ENCODE measurements at places on chromosomes 5 and 9.
A peak's percentile ranks its signal among the peaks of the same experiment; 100 is the strongest.

DNA sequence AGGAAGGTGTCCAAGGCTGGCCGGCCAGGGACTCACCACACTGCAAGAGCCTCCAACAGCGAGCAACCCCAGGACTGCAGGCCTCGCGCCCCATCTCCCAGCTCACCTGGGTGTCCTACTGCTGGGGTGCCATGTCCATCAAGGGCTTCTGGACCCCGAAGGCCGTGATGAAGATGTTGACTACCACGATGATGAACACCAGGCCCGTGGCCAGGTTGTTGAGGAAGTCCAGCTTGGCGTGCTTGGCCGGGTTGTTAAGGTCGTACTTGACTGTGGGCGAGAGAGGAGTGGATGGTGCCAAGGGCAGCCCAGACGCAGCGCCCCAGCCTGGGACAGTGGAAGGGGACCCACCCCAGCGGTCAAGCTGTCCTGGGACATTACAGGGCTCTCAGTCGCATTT is 9.3 kb downstream of the NINJ1 start:
- no peak for DNase-seq

- no peak for DNase-seq
Measured at GRCh38 chr5:24750355-24750754, 105.6 kb upstream of the CDH10 start.

DNA sequence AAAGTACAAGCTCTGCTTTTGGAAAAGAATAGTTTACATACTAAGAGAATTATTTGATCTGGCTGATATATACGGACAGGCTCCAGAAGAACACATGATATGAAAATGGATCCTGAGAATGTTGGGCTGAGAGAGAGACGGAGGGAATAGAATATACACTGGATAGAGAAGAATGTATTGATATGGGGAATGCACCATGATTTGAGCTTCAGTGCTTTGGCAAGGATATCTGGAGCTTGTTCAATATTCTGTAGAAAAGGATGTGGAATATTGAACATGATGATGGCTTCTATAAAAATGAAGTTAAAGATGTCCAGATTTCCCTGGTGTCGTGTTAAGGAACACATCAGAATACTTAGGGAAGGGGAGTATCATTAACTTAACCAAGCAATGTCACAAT is 280.5 kb upstream of the VLDLR start:
- DNase-seq: no peak

DNA sequence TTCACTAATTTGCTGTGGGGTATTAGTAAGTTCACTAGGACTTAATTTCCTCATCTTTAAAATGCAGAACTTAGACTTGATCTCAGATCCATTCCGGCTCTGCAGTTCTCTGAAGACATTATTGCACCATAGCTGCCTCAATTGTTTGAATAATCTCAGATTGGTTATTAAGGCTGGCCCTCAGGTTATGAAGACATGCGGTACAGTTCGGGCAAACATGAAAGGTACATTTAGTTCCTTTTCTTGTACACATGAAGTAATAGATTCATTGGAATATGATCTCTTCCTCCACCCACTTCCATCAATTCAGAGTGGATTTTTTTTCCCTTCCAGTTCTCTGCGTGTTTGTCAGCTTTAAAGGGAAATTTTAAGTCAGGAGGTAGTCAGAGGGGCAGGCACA is 28.0 kb downstream of the ATP6V0E1 start:
- DNase-seq: no peak

DNA sequence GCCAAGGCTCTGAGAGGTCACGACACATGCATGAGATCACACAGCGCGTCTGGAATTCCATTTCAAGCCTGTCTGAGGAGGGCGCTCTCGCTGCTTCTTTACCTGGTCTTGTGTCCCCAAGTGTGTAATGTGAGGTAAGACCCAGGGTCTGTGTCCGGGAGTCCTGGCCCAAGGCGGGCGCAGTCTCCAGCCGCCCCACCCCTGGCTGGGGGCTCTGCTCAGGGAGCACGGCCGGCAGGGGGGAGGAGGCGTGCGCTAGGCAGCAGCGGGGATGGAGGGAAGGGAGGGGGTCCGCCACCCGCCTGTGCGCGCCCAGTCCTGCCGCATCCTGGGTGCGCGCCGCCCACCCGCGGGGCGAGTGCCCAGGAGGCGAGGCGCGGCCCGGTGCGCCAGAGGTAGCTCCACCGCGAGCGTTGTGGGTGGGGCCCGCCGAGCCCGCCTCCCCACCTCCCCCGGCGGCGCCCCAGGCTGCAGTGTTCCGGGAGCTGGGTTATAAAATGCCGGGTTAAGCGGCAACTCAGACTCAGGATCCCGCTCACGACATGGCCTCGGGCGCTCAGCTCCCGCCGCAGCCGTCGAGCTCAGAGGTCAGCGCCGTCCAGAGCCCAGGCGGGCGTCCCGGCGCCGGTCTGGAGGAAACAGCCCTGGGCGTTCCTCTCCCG is at the start of gene CCNI2:
TSS of gene CCNI2 (plus strand) at position 473 of the 662 bp plus-strand sequence. CDS start at position 543, 70 bp downstream.
- DNase-seq: peak; percentile 34

GRCh38 chr5:134491841-134492442 is 33.5 kb upstream of the JADE2 start:
- no peak for DNase-seq

GRCh38 chr9:127627494-127627855 is 15.4 kb downstream of the STXBP1 start:
- no peak for DNase-seq

DNA sequence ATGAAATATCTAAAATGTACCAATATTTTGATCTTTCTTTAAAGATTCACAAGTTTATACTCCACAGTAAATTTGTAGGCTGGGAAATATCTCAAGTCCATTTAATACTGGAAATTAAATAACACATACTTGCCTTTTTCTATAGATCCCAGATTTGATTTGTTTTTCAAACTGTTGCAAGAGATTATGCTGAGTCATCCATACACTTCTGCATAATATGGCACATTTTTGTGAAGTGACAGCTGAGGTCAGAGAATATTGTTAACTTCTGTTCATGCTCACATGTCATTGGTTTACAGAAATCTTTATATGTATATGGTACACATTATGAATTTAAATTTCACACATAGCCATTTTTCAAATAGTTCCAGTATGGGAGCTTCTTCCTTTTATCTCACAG is 1066.3 kb upstream of the NUDT12 start:
- DNase-seq: no peak

DNA sequence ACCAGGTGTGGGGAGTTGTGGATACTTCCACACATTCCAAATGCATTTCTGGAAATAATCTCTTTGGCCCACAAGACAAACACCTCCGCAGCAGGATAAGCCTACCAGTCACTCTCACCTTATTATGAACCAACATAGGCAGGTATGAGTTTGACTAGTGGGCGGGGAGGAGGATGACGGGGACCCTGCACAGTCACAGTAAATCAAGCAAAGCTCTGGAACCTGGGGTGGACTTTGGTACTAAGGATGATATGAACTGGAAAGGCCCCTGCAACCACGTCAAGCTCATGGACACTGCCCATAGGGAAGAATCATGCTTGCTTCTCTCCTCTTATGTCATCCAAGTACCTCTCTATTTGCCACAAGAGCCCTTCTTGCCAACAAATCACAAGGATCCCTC is 259.4 kb downstream of the HSPA4 start:
- DNase-seq: no peak

GRCh38 chr9:89353989-89354388 is 35.7 kb downstream of the SECISBP2 start:
- no peak for DNase-seq

DNA sequence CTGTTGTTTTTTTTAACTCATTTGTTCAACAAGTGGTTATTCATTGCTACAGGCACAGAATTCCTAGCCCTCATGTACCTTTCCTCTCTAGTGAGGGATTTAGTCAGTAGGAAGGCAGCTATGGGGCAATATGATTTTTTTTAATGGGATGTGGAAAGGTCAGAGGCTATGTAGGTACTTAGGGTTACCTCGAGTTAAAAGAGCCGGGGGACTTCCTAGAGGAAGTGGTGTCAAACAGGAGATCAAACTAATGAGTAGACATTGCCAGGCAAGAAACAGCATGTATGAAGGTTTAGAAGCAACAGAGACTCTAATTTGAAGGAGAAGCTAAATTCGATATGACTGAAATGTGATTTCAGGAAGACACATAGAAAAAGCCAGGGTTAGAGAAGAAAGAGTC is 50.7 kb downstream of the ITGA2 start:
- no peak for DNase-seq

- no peak for DNase-seq
Measured at GRCh38 chr9:38009035-38009501, 60.0 kb downstream of the SHB start.
